ENCODE measurements at places on chromosomes 6 and 20.

DNA sequence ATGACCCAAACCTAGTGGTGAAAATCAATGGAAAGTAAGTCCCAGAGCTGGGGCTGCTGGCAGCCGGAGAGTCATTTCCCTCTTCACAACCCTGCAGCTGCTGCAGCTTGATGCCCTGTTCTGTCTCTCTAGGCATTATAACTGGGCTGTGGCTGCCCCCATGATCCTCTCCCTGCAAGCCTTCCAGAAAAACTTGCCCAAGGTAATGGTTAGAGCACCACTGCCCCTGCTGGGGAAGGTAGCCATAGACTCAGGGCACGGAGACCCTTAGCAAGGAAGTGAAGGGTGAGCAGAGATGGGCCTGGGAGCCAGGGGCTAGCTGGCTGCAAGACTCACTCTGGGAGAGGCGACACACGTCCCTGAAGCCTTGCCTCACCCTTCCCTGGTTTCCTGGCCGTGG, 12.0 kb downstream of the LPIN3 start:
- no peak for DNase-seq

GRCh38 chr20:10954908-10955580, 281.2 kb upstream of the JAG1 start:
- no peak for DNase-seq

DNA sequence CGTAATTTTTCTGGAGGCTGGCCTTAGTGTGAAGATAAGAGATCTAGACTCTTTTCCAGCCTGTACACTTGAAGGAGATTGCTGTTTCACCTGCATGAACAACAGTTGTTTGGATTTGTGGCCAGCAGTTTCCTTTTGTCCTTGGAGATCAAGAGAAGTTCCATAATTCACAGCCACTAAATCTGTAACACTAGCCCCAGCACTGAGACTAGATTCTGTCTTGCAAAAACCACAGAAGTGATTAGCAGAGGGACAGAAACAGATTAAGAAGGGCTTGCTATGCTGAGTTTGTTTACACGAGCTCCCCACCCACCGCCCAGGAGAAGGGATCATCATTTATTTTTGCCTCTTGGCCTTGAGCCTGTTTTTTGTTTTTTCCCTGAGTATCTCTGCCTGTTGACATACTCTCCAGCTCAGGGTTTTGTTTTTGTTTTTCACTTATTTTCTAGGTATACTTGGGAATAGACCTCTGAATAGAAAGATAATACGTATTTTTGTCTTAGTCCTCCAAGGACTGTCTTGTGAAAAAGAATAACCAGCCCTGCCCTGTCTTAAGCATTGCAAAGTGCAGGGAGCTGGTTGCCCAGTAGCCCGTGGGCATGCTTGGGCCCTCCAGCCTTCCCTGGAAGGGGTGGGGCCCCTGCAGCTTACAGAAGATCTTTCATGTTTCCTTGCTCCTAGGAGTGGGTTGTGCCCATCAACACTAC, 93.1 kb upstream of the SOX4 start:
- no peak for DNase-seq

- no peak for DNase-seq
Measured at GRCh38 chr6:131383421-131384411, 189.3 kb upstream of the ARG1 start.

DNA sequence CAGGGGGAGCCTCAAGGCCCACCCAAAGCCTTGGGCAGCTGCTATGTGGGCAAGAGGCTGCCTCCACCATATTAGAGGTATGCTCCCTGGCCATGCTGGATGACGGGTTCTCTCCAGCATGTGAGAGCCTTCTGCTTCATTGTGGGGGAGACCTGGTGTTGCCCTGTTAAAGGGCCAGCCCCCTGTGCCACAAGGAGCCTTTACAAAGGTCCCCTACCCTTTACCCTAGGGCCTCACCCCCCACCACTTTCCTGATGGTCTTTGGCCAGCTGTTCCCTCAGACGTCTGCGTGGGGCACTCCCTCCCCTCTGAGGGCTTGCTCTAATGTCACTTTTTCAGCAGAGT, 5.2 kb downstream of the ADIG start:
- DNase-seq = no peak

Measured in iPS DF 6.9 (cell line).